ENCODE measurements at places on chromosomes 13 and 19.
A peak's percentile ranks its signal among the peaks of the same experiment; 100 is the strongest.

DNA sequence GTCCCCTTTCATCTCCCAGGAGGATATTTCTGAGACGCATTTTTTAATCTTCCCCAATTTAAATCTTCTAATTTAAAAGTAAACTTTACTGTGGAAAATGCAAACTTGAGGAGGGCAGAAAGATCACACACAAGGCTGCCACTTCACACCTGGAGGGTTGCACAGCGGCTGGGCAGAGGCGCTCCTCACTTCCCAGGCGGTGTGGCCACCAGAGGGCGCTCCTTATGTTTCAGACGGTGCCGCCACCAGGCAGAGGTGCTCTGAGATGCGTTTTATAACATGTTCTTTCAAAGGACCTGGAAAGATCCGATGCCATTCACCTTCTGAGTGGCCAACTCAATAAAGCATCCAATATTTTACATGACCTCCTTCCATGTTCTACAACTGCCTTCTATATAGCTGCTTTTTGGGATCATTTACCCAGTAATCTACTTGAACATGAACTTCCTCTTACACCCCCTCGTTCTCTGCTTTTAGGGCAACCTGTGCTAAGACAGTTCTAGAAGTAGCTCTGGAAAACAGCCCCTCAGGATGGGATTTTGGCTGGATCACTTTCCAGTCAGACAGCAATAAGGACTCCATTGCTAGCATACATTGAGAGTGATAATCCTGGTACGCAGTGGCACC, 14.8 kb upstream of the MTUS2 start:
- no peak for DNase-seq

DNA sequence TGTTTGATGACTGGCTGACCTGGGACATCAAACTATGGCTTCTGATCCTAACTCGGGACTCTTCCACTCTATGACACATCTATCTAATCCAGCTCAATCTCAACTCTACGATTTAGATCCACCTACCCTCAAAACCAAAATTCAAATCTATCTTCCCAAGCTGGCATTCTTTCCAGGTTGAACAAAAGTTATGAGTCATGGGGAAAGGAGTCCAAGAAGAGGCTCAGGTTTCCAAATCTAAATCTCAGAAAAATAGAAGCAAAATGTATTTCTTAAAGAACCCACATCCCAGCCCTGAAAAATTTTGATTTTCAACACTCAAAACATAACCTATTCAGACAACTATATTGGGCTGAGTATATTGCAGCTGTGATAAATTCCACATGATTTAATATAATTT, 143.9 kb upstream of the IPO5 start:
- DNase-seq = no peak

DNA sequence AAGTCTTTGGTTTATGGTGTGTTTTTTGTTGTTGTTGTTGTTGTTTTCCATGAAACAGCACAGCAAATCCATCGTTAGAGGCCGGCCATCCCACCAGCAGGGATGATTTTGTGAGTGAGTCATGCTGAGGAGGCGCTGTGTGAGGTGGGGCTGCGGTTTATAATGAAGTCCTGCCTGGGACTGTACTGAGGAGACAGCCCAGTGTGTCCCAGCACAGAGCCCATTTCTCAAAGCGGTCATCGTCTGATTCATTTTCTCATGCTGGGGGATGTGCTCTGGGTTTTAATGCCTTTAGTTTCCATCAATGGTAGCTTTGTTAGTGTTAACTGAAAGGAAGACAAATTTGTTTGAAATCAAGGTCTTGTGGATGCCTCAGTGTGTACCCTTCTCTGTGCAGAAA, 129.3 kb upstream of the SERP2 start:
- no peak for DNase-seq

DNA sequence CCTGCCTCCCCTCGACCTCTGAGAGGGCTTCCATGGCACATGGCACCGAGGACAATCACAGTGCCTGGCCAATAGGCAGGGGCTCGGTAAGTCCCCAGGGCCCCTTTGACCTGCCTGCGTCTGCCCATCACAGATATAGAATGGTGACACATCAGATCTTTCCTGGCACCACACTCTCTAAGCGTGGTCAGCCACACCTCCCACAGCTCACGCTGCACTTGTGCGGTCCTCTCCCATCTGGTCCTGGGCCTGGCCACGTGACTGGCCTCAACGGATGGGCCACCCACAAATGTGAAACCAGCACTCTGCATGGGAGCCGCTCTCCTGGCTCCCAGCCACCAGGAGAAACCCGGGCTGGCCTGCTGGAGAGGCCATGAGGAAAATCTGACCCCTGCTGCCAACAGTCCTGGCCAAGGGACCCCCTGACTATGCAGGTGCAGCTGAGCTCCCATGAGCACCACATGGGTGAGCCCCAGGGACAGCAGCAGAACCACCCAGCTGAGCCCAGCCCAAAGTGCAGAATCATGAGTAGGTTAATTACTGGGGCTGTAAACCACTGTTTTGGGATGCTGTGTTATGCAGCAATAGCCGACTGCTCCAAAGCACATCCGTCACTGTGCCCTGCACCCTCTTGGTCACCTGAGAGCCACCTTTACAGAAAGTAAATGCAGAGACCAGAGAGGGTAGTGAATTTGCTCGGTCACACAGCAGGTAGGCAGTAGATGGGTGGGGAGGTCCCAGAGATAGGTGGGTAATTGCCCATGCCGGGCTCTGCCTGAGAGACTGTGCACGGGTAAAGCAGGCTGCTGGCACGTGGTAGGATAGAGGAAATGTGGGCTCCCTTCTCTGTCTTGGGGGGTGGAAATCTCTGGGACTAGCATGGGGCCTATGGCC, 9.7 kb upstream of the MEF2B start:
- DNase-seq = no peak

GRCh38 chr19:53900191-53900860, 8.8 kb upstream of the CACNG7 start:
- DNase-seq = no peak

- DNase-seq = peak; percentile 50
These were observed at the start of gene ZNF285 for GRCh38 chr19:44401139-44402115. Gene ZNF285 (minus strand): TSS chr19:44401608. CDS start chr19:44397213, 4,395 bp downstream.

DNA sequence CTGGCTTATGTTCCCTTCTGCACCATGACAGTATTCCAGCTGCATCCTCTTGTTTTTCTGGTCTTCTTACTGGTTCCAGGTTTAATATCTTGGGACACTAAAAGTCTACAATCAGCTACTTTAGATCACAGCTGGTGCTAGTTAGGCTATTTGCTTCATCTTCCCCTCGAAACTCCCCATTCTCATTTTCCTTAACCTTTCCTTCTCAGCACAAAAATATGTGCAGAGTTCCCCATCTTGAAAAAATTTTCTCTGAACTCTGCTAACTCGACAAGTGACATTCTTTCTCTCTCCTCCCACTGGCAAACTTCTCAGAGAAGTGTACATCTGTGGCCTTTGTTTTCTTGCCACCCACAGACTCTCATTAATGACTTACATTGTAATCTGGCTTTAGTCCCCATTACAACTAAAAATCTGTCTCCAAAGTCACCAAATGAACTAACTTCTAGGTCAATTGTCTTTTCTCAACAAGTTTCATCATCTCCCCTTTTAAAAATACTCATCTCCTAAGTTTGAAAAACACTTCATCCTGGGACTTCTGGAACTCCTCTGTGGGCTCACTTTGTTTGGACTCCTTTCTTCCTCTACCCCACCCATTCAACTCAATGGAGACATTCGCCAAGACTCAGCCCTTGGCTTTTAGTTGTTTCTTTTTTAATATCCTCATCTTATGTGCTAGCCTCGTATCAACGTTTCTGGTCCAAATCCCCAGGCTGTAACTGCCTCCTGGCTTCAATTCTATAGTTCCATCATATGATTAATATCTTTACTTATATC, 7.1 kb upstream of the KL start:
- DNase-seq = no peak

- no peak for DNase-seq
These were observed 2862.8 kb upstream of the PCDH20 start for GRCh38 chr13:64278493-64278892.

GRCh38 chr13:46679369-46680120, 117.4 kb downstream of the ESD start:
- DNase-seq = no peak

Data from activated CD8-positive, alpha-beta memory T cell treated with anti-CD3 and anti-CD28 coated beads for 48 hours (primary cell).